GM13976 (cell line): ENCODE measurements at places on chromosomes 1 and 21.

DNA sequence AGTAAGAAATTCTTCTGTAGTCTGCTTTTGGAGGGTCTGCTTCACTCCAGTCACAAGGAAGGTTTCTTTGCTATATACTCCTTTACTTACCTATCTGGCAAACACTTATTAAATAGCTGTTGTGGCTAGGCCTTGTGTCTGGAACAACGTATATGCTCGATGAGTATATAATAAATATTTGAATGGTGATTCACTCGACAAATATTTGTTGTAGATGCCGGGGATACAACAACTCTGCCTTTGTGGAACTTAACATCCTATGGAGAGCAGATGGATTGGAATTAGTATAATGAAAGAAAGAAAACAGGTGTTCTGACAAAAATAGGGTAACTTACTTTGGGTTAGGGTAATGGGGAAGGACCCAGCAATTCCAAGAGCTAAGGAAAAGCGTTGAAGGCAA is 31.1 kb downstream of the KPNA6 start:
- no peak for DNase-seq

DNA sequence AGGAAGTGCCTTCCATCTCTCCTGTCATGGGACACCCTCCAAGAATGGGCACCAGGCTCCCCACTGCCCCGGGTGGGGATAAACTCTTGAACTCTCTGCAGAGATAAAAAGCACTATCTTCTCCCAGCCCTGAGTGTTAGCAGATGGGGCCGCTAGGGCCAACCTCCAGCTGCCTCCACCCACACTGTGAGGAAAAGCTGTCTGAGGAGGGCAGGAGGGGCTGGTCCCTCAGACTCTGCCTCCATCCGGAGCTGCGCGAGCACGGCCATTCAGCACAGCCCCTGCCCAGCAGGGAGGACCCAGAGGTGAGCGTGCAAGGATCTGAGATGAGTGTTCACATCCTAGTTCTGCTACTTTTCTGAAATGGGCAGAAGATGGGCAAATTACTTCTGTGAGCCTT is 51.8 kb upstream of the TRABD2B start:
- DNase-seq, result no peak

GRCh38 chr1:25206201-25206600 is 26.1 kb downstream of the SYF2 start:
- DNase-seq, result no peak

DNA sequence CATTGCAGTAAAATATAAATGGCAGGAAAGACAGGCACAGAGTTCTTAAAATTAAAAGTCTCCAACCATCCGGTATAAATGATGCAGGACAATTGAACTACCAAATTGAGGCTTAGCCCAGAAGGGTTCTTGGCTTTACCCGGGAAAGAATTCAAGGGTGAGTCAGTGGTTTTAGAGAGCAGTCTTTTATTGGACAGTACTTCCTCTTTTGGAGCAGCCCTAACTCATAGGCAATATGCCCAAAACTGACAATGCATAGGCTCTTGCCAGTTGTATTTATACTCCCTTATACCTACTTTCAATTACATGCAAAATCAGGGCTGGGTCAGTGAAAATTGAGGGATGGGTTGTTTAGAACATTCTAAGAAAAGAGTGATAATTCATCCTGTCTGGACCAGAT is 1628.9 kb upstream of the PRMT6 start:
- no peak for DNase-seq

GRCh38 chr1:35851132-35851869 is 31.7 kb upstream of the AGO1 start:
- no peak for DNase-seq

DNA sequence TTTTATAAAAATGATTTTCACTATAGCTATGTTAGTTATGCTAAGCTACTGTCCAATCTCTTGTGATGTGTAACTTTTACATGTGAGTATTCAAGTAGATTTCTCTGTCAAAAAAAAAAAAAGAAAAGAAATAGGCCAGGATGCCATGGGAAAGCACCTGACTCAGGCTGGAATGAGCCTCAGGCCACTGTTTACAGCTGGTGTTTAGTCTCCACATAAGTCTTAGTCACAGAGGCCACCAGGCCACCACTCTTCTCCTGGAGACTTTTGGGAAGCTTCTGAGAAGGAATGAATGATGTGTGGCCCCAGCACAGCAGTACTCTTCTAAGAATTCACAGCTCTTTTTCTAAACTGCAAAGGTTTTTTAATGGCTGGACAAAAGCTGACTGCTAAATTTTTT is 48.9 kb downstream of the CHML start:
- DNase-seq, result no peak

- no peak for DNase-seq
Observed at GRCh38 chr1:168338589-168339503, 58.2 kb downstream of the TBX19 start.

DNA sequence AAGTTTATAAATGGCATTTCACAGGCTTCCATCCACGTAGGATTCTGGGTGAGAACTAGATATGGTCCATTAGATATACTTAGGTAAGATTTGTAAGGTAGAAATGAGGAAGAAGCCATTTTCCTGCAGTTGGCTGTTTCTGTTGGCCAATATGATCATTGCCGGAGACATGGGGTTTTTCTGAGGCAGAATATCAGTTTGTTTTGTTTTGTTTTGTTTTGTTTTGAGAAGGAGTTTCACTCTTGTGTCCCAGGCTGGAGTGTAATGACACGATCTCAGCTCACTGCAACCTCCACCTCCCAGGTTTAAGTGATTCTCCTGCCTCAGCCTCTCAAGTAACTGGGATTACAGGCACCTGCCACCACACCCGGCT is 8.7 kb upstream of the EYA3 start:
- no peak for DNase-seq
